ENCODE measurements at places on chromosomes 2 and 18. TPM values are rescaled to one million over a fixed set of nuclear protein-coding genes. Genes with fewer than 3 reads are reported as not detected.

- no peaks in the 10 kb centered on the region for H3K4me1 ChIP-seq
- no peak overlapping the region for H3K4me3 ChIP-seq
- H3K27me3 ChIP-seq: no peaks in the 10 kb centered on the region
- H3K36me3 ChIP-seq: no peaks in the 10 kb centered on the region
Observed at GRCh38 chr2:22530131-22530530, 854.8 kb upstream of the KLHL29 start.

GRCh38 chr2:218867900-218868299, 8.3 kb downstream of the WNT6 start:
- H3K36me3 ChIP-seq: no peaks in the 10 kb centered on the region
- no peak overlapping the region for H3K4me3 ChIP-seq
- H3K4me1 ChIP-seq: no peaks in the 10 kb centered on the region
- H3K27ac ChIP-seq: no peak overlapping the region
- no peak for DNase-seq
- peaks cover 62% of the 10 kb centered on the region for H3K27me3 ChIP-seq

GRCh38 chr2:31434911-31435310, 20.4 kb upstream of the XDH start:
- no peak for DNase-seq
- no peaks in the 10 kb centered on the region for H3K36me3 ChIP-seq
- H3K4me3 ChIP-seq: no peak overlapping the region
- no peak overlapping the region for H3K27ac ChIP-seq
- H3K27me3 ChIP-seq: no peaks in the 10 kb centered on the region

Gene PKDCC
- 6.9 TPM for total RNA-seq

Gene CRACDL
- 5.7 TPM for total RNA-seq

All from astrocyte (in vitro differentiated cells and primary cell).